ENCODE measurements at places on chromosomes 11 and 22. TPM values are rescaled to one million over a fixed set of nuclear protein-coding genes. Genes with fewer than 3 reads are reported as not detected.

The CCDC15 gene
- not detected for total RNA-seq

The OR8G5 gene
- not detected for total RNA-seq

- no peaks in the 10 kb centered on the region for H3K36me3 ChIP-seq
- H3K27ac ChIP-seq = peak overlapping the region; percentile 77
- H3K4me1 ChIP-seq = peaks cover 51% of the 10 kb centered on the region
- no peak overlapping the region for H3K4me3 ChIP-seq
- DNase-seq = peak; percentile 94
Observed at GRCh38 chr11:10409207-10409661, 45.8 kb upstream of the AMPD3 start.

The GPHA2 gene
- total RNA-seq = not detected

GRCh38 chr11:119729951-119730613 is 1.1 kb upstream of the NECTIN1 start:
- peak overlapping the region; percentile 79 for H3K27ac ChIP-seq
- peaks cover 14% of the 10 kb centered on the region for H3K27me3 ChIP-seq
- DNase-seq = peak; percentile 31
- no peaks in the 10 kb centered on the region for H3K36me3 ChIP-seq
